ENCODE measurements at places on chromosomes 2 and 18.

GRCh38 chr2:231597014-231597611 lies 4.4 kb downstream of the TEX44 start:
- no peak for DNase-seq

GRCh38 chr2:71067567-71068217 lies 756 bp upstream of the NAGK start:
- DNase-seq = no peak

GRCh38 chr2:126208266-126208665 lies 447.7 kb upstream of the GYPC start:
- DNase-seq = no peak

DNA sequence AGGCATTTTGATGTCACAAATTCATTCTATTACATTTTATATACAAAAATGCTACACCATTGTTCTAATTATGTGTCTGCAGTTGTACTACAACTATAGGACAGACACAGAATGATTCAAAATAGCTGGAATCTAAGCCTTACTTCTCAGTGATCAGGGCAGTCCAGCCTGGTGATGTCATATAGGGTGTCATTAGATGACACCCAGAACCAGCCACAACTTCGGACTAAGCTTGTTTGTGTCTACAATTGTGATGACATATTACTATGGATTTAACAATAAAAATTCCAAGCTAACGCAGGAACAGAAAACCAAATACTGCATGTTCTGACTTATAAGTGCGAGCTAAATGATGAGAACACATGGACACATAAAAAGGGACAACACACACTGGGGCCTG lies 31.0 kb downstream of the M1AP start:
- DNase-seq = no peak

DNA sequence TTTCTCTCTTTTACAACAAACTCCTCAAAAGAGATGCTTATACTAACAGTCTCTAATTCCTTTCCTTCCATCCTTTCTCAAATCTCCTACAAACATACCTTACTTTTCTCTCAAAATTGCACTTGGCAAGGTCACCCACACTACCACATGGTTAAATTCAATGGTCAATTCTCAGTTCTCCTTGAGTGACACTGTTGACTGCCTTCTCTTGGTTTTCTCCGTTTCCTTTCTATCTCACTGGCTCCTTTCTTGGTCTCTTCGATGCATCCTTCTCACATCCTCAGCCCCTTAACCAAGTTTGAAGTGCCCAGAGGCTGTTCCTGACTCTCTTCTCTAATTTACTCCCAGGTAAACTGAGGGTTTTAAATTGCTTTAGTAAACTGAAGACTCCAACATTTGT lies 12.5 kb downstream of the C1D start:
- no peak for DNase-seq

GRCh38 chr2:172416447-172417058 lies 10.8 kb upstream of the ITGA6 start:
- DNase-seq = no peak

- DNase-seq = no peak
These were observed 20.2 kb upstream of the STK17B start for GRCh38 chr2:196191541-196191940.

GRCh38 chr2:219648176-219648575 lies 20.7 kb downstream of the SLC4A3 start:
- DNase-seq = no peak

- no peak for DNase-seq
These were observed 10.8 kb downstream of the SPDYA start for GRCh38 chr2:28821295-28821958.

DNA sequence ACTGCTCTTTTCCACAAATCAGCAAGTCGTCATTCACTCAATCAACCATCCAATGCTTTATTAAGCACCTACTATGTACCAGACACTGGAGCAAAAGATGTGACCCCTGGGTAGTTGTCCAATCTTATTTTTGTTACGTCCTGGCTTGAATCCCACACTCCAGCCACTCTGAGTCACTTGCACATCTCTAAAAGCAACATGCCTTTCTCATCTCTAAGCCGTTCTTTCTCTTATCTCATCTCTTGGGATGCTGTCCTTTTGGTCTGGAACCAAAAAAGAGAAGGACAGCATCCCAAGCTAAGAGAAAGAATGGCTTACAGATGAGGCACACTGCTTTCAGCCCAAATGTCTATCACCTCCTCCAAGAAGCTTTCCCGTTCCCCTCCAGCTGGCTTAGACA lies 58.8 kb downstream of the RNF152 start:
- DNase-seq = no peak

DNA sequence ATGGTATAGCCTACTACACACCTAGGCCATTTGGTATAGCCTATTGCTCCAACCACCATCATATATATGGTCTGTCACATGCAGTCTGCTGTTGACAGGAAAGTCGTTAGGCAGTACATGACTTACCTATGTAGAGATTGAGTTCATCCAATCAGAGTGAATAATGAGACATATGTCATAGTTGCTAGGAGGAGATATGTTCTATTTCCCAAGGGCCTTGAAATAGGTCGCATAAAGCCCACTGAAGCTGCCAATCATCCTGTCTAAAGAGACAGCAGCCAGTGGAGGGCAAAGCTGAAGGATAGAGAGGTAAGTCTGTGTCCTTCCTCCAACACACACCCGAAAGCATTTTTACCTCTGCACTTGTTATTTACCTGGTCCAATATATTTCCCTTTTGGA lies 263.4 kb downstream of the PTPRM start:
- DNase-seq = no peak

GRCh38 chr2:219914577-219914976 lies 287.1 kb downstream of the SLC4A3 start:
- no peak for DNase-seq

- DNase-seq = no peak
These were observed 95.1 kb downstream of the EHBP1 start for GRCh38 chr2:62800618-62801017.

DNA sequence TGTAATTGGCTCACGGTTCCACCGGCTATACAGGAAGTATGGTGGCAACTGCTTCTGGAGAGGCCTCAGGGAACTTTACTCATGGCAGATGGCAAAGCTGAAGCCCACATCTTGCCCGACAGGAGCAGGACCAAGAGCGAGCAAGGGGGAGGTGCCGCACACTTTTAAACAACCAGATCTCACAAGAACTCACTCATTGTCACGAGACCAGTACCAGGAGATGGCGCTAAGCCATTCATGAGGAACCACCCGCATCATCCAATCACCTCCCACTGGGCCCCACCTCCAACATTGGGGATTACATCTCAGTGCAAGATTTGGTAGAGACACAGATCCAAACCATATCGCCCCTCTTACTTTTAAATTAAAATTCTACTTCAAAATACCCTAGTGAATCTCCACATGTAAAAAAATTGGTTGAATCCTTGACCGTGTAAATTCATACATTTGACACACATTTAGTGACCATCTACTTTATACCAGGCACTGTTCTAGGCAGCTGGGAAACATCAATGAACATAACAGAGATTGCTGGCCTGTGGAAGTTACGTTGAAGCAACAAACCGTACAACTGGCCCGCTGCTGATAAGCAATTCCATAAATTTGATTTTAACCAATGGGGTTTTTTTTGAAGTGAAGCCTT lies 87.6 kb downstream of the ALPK2 start:
- DNase-seq = no peak

Data from activated gamma-delta T cell (primary cell).